Inflammatory macrophage (primary cell): ENCODE measurements at places on chromosomes 7 and 10.

DNA sequence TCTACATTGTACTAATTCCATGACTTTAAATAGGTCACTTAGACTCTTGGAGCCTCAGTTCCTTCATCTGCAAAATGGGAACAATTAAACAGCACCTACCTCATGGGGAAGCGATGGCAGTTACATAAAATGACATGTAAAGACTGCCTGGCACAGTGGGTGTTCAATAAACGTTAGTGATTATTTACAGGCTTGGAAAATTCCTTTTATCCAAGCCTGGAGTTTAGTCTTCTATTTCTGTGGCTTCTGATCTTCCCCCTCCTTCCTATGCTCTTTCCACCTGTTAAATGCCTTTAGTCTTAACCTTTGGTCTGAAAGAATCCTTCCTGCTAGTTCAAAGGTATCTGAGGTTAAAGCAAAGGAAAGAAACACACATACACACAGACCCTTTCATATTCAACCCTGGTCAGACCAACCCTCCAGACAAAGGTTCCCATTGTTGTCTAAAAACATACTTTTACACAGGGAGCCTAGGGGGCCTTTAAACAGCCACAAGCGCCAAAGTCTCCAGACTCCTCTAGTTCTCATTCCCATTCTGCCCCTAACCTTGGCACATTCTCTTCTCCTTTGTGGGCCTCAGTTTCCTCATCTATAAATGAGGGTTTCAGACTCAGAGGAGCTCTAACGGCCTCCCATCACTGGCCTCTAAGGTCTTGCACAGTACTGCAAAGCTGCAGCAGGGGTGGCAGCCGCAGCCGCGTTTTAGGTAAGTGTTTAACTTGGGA is 21.4 kb downstream of the SORBS1 start:
- DNase-seq: no peak

GRCh38 chr10:78449554-78449953 is 415.9 kb downstream of the RPS24 start:
- DNase-seq: no peak

GRCh38 chr10:97977673-97978072 is 52.7 kb downstream of the CRTAC1 start:
- DNase-seq: no peak

- no peak for DNase-seq
These were observed 50.9 kb upstream of the PDLIM1 start for GRCh38 chr10:95341716-95342130.

- DNase-seq: no peak
These were observed 11.6 kb upstream of the BAZ1B start for GRCh38 chr7:73533742-73534141.

DNA sequence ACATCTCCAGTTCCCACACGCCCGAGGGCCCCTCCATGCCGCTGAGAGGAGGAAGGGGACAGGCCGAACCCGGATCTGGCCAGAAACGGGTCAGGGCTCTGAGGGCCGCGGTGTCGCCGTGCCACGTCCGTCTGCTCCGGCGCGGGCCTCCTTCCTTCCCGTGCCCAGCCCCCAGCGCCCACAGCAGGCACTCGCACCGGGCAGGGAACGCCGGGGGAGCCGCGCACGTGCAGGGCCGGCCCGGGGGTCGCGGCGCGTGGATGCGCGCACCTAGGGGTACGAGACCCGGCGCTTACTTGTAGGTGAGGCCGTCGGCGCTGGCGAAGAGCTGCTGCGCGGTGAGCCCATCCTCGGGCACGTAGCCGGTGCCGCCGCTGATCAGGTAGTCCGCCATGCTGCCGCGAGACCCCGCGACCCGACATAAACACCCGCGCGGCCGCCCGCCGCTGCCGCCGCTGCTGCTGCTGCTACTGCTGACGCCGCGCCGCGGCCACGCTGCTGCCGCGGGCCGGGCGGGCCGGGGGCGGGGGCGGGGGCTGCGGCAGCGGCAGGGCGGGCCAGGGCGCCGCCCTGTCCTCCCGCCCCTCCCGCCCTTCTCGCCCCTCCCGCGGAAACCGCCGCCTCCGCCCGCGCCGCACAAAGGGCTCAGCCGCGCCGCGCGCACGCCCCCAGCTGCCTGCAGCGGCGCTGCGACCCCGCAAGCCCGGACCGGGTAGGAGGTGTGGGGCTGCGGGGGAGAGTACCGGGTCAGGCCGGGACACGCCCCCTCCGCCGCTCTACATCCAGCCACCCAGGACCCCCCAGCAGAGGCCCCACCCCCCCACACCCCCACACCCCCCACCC is 4.1 kb downstream of the IMPDH1 start:
- DNase-seq: no peak

DNA sequence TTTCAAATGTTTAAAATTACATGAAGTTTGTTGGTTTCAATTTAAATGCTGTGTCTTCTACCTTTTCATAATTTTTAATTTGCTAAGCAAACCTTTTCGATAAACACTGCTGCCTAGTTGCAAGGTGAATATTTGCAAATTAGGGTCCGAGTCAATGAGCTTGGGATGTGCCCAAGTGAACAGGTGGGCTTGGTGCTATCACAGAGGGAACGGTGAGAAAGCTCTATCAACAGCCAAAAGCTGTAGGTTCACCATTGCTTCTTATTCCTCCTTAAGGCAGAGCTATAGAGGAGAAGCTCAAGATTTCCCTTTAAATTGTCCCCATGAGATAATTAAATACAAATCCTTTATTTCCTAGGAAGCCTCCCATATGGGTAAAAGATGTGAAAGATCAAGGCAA is 245.3 kb upstream of the CELF2 start:
- no peak for DNase-seq

DNA sequence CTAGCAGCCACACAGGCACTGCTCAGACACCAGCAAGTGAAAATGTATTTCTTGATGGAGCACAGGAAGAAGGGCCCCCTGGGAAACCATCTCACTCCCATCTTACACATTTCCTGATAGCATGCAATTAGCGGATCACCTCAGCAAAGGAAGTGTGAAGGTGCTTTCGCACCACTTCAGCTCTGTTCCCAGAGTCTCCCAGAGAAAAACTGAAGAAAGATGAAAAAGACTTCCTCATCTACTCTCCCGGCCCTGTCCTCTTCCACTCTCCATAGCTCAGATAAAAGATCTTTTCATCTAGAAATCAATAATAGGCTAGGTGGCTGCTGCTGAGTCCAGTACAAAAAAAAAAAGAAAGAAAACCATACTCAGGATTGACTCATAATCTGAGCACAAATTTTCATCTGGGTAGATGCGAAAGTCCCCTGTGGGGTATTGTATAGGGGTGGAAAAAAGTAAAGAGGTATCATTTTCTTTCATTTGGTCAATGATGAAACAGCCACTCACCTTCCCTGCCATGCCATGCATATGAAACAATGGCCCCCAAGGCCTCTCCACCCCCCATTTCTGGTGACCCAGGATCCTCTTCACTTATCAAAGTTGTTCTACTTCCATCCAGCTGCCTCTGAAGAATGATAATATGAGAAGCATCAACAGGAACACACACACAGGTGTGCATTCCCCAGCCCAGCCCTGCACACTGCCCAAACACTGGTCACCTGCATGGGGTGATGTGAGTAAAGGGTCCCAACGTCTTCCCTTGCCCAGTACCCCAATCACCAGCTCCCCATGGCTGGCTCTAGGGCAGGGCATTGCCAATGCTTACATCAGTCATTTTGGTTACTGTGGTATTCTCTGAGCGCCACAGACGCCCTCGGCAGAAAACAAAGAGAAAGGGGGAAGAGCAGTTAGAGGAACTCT is 48.8 kb upstream of the DGKI start:
- DNase-seq: peak; percentile 52

DNA sequence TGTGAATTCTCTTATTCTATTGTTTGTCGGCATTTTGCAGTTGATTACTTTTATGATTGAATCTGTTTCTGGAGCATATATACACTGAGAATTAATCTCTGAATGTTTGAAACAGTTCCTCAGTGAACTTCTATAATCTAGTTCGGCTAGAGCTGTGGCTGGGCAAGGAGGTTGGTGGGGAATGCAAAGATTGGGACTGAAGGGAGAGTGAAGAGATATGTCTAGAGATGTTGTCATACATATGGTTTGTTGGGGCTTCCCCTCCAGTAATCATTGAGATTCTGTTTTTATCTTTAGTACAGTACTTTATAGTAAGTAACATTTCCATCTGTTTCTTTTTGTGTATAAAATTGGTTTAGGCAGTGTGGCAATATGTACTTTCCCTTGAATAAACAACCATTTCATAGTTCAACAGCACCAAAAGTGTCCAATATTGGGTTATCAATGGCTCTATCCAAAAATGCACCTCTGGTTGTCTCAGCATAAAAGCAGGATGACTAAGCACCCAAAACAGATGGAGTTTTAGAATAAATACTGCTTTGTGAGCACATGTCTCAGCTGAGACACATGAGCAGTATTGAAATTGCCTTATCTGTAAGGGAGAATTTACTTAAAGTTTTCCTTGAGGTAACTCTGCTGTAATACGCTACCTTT is 36.7 kb downstream of the WAC start:
- DNase-seq: no peak

- DNase-seq: no peak
These were observed 1324.5 kb downstream of the XPNPEP1 start for GRCh38 chr10:108598831-108599230.

DNA sequence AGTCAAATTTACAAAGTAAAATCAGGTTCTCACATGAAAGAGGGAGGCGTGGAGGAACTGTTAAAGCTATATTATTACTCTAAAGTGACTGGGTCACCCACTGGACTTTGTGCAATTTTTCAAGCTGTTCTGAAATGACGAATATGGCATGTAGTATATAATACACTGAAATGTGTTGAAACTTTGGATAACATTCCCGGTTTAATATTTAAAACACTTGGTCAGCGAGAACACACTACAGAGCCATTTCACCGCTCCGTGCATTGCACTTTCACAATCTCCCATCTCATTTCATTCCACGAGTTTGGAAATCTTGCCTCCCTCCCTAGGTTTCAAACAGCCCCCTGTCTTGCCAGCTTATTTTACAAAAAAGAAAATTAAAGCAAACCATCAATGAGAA is 337.9 kb downstream of the WDR11 start:
- DNase-seq: no peak
